Stimulated activated CD4-positive, alpha-beta T cell treated with anti-CD3 and anti-CD28 coated beads, TNF-alpha, amount 100 ng/mL, for 1 hour (primary cell): ENCODE measurements at places on chromosomes 3 and 15.

DNA sequence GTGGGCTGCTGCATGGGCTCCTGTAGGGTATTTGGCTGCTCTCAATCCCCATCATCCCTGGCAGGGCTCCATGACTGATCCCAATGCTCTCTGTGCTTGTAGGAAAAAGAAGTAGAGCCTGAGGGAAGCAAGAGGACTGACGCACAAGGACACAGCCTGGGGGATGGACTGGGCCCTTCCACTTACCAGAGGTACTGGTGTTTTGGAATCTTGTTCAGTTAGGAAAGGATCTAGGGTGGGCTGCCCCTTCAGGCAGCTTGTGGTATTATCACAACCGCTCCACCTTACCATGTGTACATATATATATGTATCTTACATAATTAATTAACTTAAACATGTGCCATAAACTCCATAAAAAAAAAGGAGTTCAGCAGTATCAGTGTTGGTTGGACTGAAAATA lies 1.3 kb downstream of the SLC28A2 start:
- no peak for DNase-seq

DNA sequence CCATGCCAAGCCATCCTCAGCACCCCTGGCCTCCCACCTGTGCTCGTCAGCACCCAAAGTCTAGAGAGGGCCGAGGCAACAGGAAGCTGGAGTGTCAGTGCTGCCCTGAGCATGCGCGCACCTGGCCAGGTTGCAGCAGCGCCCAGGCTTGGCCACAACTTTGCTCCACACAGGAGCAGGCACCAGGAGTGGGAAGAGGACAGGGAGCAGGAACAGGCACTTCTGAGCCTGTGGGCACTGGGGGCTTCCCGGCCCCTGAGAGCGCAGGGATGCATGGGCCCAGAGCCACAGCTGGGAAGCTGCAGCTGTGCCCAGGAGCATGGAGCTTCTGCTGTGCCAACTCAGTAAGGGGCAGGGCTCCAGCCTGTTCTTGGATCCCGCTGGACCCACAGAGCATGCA lies 471.5 kb upstream of the WNT5A start:
- no peak for DNase-seq

GRCh38 chr3:123351501-123351900 lies 97.4 kb downstream of the ADCY5 start:
- DNase-seq: no peak

DNA sequence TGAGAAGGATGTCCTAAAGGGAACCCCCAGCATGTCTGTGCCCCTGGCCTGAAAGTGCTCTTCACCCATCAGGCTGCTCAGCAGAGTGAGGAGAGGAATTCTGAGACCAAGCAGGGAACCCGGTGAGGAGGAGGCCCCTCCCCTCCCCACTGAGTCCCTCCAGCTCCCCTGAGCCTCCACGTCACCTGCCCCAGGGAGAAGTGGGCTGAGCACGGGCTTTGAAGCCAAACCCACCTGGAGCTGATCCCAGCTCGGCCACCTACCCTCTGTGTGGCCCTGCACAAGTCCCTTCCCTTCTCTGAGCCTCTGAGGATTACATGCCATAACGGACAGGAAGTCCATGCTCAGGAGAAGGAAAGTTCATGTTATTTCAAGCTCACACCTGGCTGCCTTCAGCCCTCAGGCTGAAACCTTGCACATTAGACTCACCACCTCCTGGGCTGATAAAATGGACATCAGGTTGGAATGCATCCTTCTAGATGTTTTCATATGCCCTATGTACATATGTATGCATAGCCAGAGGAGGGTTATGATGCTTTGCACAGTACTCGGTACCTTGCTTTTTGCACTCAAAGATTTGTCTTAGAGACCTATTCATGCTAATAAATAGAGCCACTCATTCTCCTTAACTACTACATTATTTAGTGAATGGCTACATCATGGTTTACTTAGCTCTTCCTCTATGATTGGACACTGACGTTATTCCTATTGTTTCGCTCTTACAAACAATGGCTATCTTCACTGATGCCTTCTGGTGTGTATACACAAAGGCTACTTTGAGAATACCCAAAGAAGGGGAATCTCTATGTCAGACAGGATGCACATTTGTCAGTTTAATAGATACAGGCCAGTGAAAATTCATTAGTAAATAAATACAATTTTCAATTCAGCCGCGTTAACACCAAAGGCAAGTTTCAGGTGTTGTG lies 31.6 kb upstream of the GATA2 start:
- DNase-seq: no peak

DNA sequence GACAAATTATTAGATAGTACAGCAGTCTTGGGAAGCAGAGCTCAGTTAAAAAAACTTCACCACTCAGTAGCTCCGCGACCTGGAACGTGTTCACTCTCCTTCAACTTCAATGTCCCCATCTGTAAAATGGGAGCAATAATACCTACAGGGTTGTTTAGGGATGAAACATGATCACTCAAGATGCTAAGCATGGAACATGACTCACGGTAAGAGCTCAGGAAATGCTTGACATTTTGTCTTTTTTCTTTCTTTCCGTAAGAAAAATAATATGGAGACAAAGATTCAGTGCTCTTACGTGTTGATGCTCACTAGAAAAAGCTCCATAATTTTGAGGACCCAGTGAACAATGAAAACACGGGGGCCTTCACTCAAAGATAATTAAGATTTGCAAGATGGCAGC lies 606.7 kb upstream of the MDFIC2 start:
- DNase-seq: no peak

GRCh38 chr15:35078221-35078915 lies 6.7 kb downstream of the NANOGP8 start:
- no peak for DNase-seq

- DNase-seq: no peak
Observed at GRCh38 chr3:197028728-197029510, 698 bp downstream of the MELTF start.

DNA sequence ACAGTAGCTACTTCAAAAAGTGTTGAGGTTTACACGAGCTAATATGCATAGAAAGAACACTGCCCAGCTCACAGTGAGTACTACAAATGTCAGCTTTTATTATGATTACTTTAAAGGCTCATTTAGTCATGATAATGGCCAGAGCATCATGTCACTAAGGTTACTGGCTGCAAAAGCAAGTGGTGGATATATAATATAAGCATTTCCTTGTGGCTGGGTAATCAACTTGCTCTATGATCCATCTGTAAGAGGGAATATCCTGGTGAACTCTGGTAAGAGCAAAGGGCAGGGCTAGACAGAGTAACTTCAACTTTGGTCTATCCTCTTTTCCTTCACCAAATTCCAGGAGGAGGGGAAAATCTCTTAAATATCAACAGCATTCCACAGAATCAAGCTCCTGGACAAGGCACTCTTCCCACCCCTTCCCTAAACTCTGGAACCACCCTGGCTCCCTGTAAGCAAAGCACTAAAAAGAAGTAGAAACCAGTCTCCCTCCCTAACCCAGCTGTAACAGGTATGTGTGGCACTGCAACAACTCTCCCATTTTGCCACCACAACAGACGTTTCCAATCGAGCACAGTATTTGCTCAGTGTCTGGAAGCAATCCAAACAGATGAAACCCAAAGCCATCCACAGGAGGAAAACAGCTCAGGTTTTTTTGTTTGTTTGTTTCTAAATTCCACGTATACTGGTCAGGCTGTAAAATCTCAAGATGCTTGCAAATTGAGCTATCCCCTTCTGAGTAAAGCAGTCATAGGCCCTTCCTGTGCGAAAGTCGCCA lies 13.4 kb downstream of the B4GALT4 start:
- DNase-seq: no peak

GRCh38 chr15:42876224-42876623 lies 44.4 kb downstream of the TTBK2 start:
- DNase-seq: no peak

GRCh38 chr3:31770822-31771326 lies 210.2 kb downstream of the OSBPL10 start:
- no peak for DNase-seq

DNA sequence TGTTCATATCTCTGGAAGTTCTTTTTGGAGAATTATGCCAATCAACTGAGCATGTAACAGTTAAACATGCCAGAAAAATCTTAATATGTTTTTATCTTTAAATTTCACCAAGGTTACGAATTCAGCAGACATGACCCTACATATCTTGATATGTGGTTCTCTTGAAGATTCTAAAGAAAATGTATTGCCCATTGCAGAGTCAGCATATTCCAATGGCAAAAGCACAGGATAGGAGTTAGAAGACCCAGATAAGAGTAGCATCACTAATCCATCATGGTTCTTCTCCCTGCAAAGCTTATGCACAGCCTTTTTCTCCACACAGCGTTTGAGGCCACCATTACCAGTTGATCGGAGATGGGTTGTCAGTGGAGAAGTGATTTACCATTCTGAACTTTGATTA lies 402.8 kb downstream of the EPHB1 start:
- no peak for DNase-seq

DNA sequence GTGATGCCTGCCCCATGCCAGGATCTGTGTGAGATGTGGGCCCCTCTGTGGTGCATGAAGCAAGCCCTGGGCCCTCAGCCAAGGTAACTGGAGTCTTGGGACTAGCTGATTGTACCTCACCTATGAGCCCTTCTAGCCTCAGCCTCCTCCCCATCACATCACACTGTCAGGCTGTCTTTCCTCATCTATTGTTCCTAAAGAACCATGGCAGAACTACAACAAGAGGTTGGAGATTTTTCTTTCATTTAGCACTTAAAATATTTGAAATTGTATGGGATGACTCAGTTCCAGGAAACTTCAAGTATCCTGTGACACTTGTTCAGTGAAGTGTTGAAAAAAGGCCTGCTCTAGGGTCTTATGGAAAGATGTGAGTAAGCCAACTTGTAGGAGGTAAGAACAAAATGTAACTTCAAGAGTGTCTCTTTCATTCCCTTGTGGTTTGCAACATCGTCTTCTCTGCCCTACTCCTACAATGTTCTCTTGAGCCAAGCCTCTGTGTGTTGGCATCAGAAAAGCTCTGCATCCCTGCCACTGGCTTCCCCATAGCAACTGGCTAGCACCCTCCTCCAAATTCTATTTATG lies 58.7 kb upstream of the TIPARP start:
- DNase-seq: no peak

GRCh38 chr3:196251918-196252317 lies 35.6 kb downstream of the SLC51A start:
- DNase-seq: no peak

DNA sequence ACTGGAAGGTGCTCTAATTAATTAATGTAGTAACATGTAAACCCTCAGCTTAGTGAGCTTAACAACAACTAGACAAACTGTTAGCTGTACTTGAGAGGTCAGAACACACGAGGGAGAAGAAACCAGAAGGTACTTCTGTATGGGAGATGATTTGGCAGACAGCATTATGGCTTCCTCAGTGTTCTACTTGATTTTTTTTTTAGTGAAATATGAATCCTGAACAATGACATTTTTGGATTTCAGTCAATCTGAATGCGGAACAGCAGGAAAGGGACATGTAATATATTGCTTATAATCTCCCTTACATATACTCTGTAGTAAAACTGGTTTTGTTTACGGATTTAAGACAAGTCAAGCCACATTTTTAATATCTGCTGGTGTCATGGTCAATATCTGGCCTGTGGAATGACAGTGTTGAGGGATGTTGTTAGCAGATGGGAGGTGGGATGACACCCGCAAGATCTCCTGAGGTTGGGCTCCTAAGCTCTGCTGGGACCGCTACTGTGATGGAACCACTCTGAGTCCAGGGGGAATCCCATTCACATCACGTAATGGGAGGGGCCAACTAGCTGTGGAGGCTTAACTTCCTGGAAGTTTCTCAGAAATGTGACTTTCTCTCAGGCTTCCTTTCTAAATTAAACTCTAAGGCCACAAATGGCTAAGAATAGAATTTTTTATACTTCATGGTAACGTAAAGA lies 18.7 kb downstream of the TNFAIP8L3 start:
- no peak for DNase-seq

DNA sequence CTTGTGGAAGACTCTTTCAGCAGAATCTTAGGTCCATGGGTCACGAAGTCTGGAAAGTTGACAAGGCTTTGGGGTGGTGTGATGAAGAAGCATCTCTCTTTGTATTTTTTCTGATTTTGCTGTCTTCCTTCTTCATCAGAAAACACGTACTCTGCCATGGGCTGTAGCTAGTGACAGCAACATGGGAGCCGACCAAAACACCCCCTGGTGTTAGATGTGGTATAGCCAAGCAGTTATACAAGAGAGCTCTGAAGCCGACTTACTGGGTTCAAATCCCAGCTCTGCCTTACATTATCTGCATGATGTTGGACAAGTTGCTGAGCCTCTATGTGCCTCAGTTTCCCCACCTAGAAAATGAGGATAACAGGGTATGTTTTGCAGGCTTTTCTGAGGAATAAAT lies 32.9 kb upstream of the LYZL4 start:
- DNase-seq: no peak

GRCh38 chr3:41031401-41031800 lies 167.9 kb upstream of the CTNNB1 start:
- no peak for DNase-seq

DNA sequence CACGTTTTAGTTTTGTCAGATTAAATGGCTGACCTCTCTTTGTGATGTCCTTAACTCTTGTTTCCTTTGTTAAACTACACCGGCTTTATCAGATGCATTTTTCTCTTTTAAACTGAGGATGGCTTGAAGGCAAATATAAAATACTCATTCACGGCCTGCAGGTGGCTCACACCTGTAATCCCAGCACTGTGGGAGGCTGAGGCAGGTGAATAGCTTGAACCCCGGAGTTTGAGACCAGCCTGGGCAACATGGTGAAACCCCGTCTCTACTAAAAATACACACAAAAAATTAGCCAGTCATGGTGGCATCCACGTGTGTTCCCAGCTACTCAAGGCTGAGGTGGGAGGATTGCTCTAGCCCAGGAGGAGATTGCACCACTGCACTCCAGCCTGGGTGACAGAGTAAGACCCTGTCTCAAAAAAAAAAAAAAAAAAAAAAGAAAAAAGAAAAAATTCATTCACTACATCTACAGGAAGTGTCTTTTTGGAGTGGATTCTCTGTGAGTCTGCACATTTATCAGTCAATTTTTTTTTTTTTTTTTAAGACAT lies 34.7 kb upstream of the SACM1L start:
- no peak for DNase-seq

GRCh38 chr3:76311941-76312340 lies 526.6 kb upstream of the ZNF717 start:
- DNase-seq: no peak

GRCh38 chr15:73134196-73134595 lies 81.9 kb downstream of the NEO1 start:
- no peak for DNase-seq

DNA sequence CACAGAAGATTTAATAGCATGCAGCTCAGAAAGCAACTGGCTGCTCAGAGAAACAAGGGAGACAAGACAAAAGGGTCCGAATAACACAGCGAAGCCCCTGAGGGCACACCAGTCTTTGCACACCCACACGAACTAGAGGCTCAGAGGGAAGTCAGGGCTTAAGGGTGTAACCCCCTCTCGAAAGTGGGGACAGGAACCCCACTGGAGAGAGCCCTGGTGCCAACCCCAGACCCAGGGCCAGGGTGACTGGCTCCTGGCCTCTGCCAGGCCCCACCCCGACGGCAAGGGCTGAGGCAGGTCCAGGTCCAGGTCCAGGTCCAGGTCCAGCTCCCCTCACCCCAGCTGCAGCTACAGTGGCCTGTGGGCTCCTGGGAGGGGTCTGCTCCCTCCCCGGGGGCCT lies 10.5 kb upstream of the PRR23E start:
- no peak for DNase-seq
